ENCODE measurements at places on chromosomes 16 and 17.

GRCh38 chr17:79214940-79215604 lies 140.4 kb downstream of the ENGASE start:
- no peak for DNase-seq

DNA sequence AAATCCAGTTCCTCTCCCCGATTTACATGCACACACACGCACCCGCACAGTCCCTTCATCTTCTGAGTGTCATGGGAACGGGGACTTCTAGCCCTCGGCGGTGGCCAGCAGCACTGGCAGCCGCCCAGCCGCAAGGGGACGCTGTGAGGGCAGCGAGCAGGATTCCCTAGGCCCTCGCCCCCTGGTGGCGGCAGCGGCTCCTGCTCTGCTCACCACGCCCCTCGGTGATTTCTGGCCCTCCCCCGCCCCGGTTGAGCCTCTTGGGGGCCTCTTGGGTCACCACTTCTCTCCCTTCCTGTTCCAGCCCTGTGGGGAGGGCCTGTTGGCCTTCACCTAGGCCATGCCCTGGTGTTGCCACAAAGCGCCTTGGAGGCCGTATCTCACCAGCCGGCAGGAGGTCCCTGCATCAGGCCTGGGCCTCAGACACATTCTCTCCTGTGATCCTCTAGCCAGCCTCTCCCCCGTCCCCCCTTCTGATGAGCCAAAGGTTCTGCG lies 75.2 kb upstream of the KSR1 start:
- DNase-seq = peak; percentile 45

DNA sequence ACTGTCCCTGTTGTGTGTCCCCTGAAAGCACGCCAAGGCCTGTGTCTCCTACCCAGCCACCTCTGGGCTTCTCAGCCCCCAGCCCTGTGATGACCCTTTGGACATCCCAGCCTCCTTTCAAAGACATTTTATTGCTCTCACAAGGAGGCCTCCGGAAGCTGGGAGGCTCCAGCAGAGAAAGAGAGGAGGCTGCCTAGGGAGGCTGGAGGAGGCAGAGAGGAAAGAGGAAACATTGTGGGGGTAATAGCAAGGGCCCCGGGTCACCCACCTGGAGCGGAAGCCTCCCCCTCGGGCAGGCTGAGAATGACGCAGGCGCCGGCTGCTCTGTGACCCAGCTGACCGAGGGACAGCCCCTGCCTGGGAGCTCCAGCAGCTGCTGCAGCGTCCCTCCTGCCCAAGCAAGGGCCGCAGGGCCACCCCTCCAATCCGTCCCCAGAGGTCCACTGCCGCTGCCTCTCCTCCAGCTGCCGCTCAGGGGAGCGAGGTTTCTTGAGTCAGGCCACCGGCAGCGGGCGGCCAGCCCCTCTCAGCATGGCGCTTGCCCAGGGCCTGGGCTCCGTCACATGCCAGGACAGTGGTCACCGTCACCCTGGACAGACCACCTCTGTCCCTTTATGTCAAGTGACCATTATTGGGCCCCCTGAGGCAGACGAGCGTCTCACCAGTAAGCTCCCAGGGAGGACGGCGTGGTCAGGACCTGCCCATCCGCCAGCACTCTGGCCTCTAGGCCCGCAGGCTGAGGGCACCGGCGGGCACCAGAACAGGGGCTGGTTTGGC lies 29.3 kb downstream of the ACTG1 start:
- DNase-seq = peak; percentile 56

DNA sequence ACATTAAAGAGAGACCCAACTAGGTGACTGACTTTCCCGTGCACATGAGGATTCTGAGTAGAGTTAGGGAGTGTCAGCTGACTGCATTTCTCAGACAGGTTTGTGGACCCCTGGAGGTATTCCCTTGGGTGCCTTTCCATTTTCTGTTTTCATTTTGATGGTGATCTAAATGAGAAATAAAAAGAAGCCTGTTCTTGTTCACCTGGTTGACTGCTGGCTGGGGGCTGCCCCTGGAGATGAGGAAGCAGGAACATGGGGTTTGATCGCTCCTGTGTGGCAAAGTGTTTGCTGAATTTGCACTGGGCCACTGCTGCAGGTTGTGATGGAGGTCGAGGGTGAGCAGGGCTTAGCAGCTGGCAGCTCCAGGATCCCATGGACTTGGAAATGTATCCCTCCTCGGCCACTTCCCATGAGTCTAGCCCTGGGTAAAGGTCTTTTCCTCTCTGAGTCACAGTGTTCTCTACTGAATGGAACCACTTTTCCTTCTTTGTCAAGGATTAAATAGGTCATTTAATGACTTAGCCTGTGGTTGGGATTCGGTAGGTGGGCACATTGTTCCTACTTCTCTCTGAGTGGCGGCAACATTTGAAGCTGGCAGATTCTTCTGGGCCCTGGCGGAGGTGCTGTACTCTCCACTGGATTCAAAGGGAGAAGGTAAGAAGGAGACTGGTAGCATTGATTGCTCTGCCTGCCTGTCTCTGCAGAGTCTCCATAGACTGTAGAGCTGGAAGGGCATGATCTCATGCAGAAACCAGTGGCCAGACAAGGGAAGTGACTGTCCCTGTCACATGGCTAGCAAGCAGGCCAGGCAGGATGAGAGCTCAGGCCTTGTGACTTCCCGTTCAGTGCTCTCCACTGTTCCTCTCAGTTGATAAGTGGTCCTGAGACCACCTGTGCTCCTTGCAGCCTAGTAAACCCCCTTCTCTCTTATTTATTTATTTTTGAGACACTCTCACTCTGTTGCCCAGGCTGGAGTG lies 17.9 kb downstream of the SNX29 start:
- DNase-seq = no peak

DNA sequence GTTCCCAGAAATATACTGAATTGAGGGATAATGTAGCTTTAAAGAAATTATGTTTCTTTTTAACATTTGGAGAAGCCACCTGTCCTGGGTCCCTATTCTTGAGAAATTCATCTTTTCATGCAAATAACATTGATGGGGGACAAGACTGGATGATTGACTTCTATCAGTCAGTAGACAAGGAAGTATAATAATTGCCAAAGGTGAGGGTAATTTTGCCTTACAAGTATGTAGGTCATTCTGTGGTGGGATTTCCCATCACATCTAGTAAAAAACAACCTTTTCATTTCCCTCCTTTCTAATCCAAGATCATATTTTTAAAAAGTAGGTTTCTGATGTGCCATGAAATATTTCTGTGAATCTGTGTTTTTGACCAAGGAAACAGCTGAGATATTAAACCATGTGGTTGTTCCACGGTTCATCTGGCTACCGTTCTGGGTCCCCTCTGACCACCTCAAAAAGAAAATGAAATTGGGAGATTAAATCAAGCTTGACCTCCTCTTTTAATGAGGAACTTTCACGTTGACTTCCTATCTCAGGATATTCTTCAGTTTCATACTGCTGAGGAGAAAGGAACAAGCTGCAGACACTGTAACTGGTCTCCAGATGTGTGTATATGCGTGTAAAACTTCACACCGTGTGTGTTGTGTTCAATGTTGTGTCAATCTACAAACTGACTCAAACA lies 138.6 kb downstream of the MAP2K6 start:
- DNase-seq = no peak

DNA sequence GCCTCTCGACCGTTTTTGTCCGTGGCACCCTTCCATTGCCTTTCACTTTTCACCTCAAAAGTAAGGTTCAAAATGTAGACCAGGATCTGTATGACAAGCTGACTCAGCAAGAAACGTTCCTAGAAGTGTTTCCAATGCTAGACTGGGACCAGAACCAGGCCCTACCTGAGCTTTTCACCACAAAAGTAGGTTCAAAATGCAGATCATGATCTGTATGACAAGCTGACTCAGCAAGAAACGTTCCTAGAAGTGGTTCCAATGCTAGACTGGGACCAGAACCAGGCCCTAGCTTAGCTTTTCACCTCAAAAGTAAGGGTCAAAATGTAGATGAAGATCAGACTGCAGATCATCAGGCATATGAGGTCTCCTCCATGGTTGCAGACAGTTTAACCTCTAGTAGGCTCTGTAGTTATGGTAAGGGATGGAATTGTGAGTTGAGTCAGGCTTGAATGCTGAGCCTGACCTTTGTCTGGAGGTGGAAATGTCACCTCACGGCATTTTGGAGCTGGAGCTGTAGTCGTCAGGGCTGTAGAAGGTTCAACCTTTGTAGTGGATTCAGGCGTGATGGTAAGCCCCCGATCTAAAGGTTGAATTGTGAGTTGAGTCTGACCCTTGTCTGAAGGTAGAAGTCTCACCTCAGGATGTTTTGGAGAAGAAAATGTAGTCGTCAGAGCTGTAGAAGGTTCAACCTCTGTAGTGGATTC lies 50.2 kb upstream of the TMEM97 start:
- DNase-seq = no peak

- peak; percentile 68 for DNase-seq
Observed at GRCh38 chr16:11896486-11897176, 19.1 kb downstream of the GSPT1 start.

Data from fibroblast of villous mesenchyme (primary cell).